ENCODE measurements at places on chromosomes 2 and 18.

DNA sequence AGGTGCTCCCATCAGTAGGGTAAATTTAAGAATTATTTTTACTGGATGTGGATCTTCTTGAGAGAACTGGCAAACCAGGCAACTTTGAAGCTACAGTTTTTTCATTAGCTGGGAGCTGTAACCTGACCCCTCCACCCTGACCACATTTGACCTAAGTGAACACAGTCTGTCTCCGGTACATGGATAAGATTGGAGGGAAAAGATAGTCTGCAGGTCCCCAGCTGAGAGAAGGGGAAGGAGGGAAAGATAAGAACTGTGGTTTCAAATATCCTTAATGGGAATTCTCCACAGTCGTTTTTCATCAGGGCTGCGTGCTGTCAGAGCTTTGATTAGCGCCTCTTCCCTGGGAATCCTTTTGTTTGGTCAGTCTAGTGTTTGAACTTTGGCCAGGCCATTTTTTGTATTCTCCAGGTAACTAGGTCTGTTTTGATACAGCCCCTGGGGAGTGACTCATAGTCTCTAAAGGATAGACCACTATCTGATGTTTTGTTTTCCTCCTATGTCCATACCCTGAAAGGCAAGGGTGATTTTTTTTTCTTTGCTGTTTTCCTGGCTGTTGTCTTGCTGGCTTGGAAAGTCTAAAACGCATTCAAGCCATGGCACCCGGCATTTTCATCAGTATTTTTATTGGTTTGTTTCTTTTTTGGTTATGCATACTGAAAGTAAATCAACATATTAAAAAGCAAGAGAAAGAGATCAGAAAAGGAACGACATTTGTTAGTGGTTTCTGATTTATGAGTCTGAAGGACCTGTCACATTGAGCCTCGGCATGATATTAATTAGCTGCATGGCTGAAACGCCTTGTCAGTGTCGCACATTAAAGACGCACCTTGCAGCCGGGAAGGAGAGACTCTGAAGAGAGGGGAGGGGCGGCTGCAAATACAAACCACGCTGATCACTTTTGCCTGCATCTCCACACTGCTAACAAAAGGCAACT lies 183.4 kb upstream of the FN1 start:
- DNase-seq: peak; percentile 43

DNA sequence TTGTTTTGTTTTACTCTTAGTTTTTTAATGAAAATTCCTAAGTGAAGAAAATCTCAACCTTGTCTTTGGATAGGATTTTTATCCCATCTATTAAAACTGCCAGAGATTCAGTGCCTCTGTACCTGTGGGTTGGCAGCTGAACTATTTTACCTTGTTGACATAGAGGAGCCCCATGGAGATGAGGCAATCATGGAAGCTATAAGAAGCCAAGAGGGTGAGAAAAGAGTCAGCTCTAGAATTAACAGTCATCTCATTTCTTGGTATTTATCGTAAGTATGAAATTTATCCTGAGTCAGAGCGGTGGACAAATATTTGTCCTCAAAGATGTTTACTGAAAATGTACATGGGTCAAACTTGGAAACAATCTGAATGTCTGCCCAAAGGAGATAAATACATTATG lies 35.8 kb upstream of the PGAP1 start:
- no peak for DNase-seq

- DNase-seq: no peak
These were observed 6.6 kb downstream of the SH3RF3 start for GRCh38 chr2:109135359-109136197.

GRCh38 chr2:21258082-21258481 lies 134.3 kb downstream of the TDRD15 start:
- no peak for DNase-seq

GRCh38 chr2:65177751-65178442 lies 48.0 kb upstream of the RAB1A start:
- DNase-seq: no peak

Measured in NCI-H460 (cell line).